Pancreas (tissue), 10 donors: ENCODE measurements at places on chromosomes 1 and 21.

DNA sequence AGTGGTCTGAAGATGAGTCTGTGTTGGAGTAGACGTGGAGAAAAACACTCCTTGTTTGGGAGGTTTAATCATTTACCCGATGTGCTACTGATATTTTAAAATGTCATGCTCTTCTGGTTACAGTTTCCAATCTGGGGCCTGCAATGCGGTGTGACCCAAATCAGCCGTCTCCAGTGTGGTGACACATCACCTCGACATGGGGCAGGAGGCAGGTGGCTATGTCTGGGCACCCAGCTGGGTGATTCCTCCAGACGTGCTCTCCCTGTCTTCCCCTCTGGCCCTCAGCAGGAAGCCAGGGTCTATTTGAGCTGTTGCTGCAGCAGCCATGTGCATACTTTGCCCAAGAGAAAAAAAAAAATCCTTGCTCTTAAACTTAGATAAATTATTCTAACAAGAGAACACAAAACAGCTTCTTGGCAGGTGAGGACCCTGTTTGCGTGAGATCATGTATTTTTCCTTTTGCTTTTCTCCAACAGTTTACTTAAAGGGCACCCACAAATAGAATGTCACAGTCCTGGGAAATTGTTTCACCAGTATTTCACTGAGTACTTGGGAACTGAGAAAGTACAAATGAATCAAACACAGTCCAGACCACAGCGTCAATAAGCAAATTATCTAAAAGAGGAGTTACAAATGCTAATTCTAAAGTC, 38.9 kb upstream of the MAP10 start:
- no peak overlapping the region for H3K27ac ChIP-seq
- no peak overlapping the region for H3K4me3 ChIP-seq
- H3K27me3 ChIP-seq, result no peaks in the 10 kb centered on the region
- no peak for DNase-seq

DNA sequence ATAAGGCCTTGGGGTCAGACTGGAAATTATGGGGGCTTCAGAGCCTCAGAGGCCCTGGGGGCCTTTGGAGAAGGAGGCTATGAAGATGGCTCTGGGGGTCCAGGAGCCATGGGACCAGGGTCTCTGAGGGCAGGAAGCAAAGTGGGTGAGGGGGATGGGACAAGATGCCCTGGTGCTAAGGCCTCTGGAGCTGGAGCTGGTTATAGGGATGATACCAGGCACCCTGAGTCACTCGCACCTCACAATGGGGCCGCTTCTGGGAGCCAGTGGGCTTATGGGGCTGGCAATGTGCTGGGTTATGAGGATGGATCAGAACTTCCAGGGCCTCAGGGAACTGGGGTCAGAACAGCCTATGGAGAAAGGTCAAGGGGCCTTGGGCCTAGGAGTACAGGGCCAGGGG, 17.6 kb downstream of the IGFN1 start:
- H3K27ac ChIP-seq, result no peak overlapping the region
- H3K4me1 ChIP-seq, result no peaks in the 10 kb centered on the region
- H3K27me3 ChIP-seq, result no peaks in the 10 kb centered on the region
- H3K4me3 ChIP-seq, result no peak overlapping the region
- no peaks in the 10 kb centered on the region for H3K36me3 ChIP-seq

GRCh38 chr1:84272401-84272800, 29.1 kb upstream of the SAMD13 start:
- no peak overlapping the region for H3K4me3 ChIP-seq
- peaks cover 17% of the 10 kb centered on the region for H3K4me1 ChIP-seq
- no peaks in the 10 kb centered on the region for H3K27me3 ChIP-seq
- H3K36me3 ChIP-seq, result no peaks in the 10 kb centered on the region

GRCh38 chr1:151036356-151036755, at the start of gene BNIPL:
BNIPL (plus strand) TSS chr1:151036586; CDS start chr1:151036726, 140 bp downstream.
- no peaks in the 10 kb centered on the region for H3K4me1 ChIP-seq
- H3K27me3 ChIP-seq, result no peaks in the 10 kb centered on the region
- no peak within 1 kb of the TSS for H3K4me3 ChIP-seq
- peaks cover 1% of the 10 kb centered on the region for H3K36me3 ChIP-seq

DNA sequence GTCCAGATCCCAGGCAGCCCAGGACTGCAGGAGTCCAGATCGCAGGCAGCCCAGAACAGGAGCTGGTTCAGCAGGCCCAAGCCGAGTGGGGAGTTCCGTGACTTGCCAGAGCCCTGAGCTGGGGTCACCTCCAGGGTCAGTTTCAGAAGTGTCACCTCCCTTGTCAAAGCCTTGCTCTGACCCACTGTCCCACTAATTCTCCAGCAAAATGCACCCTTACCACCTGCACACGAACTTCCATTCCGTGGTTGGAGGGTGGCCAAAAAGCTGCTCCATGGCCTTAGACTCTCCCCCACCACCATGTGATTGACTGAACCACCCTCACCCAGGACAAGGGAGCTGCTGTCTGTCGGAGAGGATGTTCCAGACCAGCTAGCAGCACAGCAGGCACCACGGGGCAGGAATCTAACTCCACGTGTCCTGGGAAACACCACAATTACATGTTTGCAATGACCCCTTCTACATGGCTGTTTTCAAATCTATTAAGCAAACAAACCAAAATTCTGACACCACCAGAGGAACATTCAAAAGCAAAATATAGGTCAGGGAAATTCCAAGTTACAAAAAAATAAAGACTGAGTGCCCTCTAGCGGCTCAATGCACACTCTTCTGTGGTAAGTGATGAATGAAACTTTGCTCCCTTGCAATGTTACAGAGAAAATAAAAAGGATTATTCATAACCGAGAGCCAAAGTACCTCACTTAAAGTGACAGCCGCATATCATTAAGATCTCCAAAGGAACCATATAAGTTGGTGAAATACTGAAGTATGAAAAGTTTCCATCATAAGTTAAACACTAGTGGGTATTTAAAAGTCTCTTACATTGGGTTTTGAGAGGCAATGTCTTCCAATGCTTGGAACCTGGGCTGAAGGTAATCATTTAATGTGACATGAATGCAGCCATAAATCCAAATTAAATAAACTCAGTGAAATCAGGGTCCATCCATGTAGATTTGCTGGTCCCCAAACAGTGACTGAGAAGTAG, 76.3 kb downstream of the NPHP4 start:
- DNase-seq, result no peak
- H3K27ac ChIP-seq, result no peak overlapping the region
- H3K4me1 ChIP-seq, result no peaks in the 10 kb centered on the region
- no peaks in the 10 kb centered on the region for H3K27me3 ChIP-seq

DNA sequence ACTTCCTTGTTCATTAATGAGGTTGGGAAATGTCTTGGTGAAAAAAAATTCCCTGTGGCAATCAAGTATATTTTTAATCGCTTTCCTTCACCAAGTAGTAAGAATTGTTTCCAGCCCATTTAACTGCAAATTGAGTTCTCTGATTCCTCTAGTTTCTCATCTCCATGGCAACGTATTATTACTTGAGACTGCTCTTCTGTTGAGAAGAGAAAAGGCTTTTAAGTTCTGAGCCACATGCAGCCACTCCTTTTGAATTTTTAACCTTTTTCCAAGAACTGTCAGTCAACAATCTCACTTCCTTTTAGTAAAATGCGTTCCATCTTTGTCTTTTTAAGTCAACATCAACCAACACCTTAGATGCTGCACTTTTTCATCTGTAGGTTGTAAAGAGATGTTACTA, 75.7 kb upstream of the KIAA1614 start:
- H3K36me3 ChIP-seq, result no peaks in the 10 kb centered on the region
- no peak overlapping the region for H3K27ac ChIP-seq
- H3K4me3 ChIP-seq, result no peak overlapping the region
- H3K27me3 ChIP-seq, result no peaks in the 10 kb centered on the region
- H3K4me1 ChIP-seq, result peaks cover 15% of the 10 kb centered on the region

GRCh38 chr21:36849461-36850105, 116.9 kb downstream of the HLCS start:
- no peaks in the 10 kb centered on the region for H3K36me3 ChIP-seq
- DNase-seq, result no peak
- no peak overlapping the region for H3K27ac ChIP-seq
- H3K4me3 ChIP-seq, result no peak overlapping the region
- no peaks in the 10 kb centered on the region for H3K4me1 ChIP-seq
- H3K27me3 ChIP-seq, result no peaks in the 10 kb centered on the region

GRCh38 chr1:95012389-95012788, 60.4 kb downstream of the ALG14 start:
- no peak overlapping the region for H3K27ac ChIP-seq
- H3K27me3 ChIP-seq, result no peaks in the 10 kb centered on the region

DNA sequence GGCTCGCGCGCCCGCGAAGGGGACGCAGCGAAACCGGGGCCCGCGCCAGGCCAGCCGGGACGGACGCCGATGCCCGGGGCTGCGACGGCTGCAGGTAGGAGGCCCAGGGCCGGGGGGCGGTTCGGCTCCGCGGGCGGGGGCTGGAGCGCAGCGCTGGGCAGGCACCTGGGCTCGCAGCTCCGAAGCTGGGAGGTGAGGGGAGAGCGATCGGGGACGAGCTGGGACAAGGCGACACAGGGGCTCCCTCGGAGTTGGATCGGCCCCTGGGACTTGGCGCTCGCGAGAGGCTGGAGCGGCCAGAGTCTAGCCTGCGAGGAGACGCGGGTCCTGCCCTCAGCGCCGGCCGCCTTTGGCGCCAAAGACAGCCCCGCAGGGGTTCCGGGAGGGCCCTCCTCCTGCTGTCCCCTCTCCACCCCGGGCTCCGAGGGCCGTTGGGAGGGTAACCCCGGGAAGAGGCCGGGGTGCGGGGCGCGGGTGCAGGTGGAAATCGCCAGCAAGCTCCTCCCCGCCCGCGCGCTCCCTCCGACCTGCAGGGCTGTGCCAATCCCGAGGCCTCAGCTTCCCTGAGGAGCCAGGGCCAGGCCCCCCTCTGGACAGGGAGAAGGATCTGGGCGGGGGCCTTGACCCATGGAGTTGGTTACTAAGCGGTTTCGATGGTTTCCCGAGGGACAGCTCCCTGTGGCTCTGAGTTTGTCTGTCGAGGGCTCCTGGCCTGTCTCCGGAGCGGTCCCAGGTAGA, 401 bp downstream of the TP73 start:
- H3K27me3 ChIP-seq, result peaks cover 23% of the 10 kb centered on the region
- no peaks in the 10 kb centered on the region for H3K36me3 ChIP-seq
- peaks cover 6% of the 10 kb centered on the region for H3K4me1 ChIP-seq

- no peak for DNase-seq
- no peak overlapping the region for H3K27ac ChIP-seq
- no peaks in the 10 kb centered on the region for H3K36me3 ChIP-seq
- H3K27me3 ChIP-seq, result no peaks in the 10 kb centered on the region
- no peaks in the 10 kb centered on the region for H3K4me1 ChIP-seq
These were observed 58.6 kb upstream of the HIVEP3 start for GRCh38 chr1:41977326-41977725.

DNA sequence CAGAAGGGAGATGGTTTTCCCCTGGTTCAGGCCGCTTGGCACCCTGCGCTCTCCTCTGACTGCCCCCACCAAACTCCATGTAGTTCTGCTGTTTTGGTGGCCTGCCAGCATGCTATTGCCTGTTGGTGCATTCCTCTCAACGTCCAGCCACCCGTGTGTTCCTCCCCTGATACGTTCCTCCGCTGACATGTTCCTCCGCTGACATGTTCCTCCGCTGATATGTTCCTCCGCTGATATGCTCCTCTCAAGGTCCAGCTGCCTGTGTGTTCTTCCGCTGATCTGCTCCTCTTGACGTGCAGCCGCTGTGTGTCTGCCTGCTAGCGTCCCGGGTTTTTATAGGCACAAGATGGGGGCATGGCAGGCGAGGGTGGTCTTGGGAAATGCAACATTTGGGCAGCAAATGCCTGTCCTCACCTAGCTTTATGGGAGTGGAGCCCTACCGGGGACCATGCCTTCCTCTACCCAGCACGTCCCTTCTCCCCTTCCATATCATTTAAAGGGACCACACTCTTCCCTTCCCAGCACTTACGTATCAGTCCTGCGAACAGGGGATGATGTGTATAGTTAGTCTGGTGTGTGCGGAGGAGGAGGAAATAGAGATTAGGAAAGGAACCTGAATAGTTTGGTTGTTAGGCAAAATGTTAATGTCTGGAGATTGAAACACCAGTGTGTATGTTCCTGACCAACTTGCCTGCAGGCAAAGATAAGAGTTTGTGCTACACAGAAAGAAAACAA, 40.6 kb upstream of the PLA2G5 start:
- H3K36me3 ChIP-seq, result no peaks in the 10 kb centered on the region
- H3K4me3 ChIP-seq, result no peak overlapping the region
- DNase-seq, result no peak
- no peak overlapping the region for H3K27ac ChIP-seq

DNA sequence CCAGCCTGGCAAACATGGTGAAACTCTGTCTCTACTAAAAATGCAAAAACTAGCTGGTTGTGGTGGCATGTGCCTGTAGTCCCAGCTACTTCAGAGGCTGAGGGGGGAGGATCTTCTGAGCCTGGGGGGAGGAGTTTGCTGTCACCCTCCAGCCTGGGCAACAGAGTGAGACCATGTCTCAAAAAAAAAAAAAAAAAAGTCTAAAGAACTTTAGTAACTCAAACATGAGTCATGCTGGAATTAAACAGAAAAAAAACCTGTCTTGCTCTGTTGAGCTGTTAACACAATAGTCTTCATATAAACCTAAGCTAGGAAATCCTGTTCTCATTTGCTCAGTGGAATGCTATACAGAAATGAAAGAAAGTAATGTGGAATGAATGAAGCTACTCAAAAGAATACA, 16.7 kb upstream of the DISP1 start:
- DNase-seq, result no peak
- H3K4me1 ChIP-seq, result no peaks in the 10 kb centered on the region

- no peak overlapping the region for H3K27ac ChIP-seq
- no peak overlapping the region for H3K4me3 ChIP-seq
- DNase-seq, result no peak
- no peaks in the 10 kb centered on the region for H3K4me1 ChIP-seq
- H3K36me3 ChIP-seq, result no peaks in the 10 kb centered on the region
These were observed 109.5 kb upstream of the LMO4 start for GRCh38 chr1:87219141-87219540.

DNA sequence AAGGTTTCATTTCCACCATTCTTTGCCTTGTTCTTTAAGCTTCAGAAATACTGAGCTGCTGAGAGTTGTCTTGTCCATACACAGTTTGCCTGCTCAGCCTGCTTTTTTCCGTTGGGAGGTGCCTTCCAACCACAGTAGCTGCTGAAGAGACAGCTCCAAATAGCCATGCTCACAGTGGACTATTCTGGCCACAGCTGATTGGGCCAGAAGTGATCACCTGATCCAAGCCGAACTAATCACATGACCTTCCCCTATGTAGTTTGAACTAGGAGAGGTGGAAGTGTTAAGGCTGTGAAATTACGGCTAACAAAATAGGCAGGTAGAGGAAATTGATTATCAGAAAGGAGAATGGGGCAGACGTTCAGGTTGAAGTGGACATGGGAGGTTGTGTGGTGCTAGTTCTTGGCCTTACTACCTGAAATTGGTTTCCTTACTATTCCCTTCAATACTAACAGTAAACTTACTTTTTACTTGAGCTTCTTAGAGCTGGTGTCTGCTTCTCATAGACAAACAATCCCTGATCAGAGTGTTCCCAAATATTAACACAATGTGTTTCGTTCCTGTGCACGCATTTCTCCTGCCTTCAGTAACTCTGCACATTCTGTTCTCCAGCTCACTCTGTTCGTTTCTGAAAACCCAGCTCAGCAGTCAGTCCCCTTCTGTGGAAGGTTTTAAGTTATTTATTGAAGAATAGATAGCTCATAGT, 136.1 kb downstream of the RWDD3 start:
- DNase-seq, result no peak
- H3K4me1 ChIP-seq, result no peaks in the 10 kb centered on the region
- no peak overlapping the region for H3K4me3 ChIP-seq
- no peaks in the 10 kb centered on the region for H3K36me3 ChIP-seq
- no peak overlapping the region for H3K27ac ChIP-seq

GRCh38 chr1:40153073-40153770, 8.0 kb upstream of the RLF start:
- no peak overlapping the region for H3K4me3 ChIP-seq
- DNase-seq, result no peak
- no peak overlapping the region for H3K27ac ChIP-seq
- no peaks in the 10 kb centered on the region for H3K4me1 ChIP-seq
- no peaks in the 10 kb centered on the region for H3K36me3 ChIP-seq
